ENCODE measurements at places on chromosomes 13 and 19.
A peak's percentile ranks its signal among the peaks of the same experiment; 100 is the strongest.

DNA sequence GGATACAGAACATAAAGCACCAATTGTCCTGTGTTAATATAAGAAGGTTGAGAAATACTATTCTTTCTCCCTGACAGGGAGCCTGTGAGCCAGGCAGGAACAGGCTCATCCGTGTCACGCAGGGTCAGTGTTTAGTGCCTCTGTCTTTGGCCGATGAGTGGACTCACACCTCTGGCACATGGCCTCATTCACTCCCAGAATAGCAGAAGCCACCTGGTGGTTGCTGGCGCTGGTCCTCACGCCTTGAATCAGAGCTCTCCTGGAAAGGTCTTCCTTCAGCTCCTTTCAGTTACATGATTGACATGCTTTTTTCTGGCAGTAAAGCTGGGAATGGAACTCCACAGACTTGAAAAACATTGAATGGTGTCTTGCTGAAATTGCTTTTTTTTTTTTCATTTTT lies 28.1 kb upstream of the SIAH3 start:
- no peak for DNase-seq

DNA sequence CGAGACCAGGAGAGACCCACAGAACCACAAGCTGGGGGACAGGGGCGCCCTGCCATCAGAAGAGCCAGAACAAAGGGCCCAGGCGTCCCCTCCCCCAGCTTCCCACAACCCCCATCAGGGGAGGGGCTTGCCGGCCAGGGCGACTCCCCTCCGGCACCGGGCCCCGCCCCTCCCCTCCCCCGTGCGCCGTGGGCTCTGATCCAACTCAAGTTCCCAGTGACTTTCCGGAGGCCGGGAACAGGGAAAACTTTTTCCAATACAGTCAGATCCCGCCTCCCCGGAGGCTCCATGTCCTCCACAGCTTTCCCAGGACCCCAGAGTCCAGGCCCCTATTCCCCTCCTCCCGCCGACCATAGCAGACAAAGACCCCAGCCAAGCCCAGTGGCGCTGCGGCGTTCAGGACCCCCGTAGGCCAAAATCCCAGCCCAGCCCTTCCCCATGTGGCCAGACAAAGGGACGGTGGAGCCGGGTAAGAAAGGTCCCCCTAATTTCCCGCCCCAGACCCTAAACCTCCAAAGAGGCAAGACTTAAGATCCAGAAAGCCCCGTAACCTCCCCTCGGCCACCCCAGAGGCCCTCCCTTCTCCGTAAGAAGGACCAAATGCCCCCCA lies 673 bp downstream of the TEAD2 start:
- peak; percentile 81 for DNase-seq

DNA sequence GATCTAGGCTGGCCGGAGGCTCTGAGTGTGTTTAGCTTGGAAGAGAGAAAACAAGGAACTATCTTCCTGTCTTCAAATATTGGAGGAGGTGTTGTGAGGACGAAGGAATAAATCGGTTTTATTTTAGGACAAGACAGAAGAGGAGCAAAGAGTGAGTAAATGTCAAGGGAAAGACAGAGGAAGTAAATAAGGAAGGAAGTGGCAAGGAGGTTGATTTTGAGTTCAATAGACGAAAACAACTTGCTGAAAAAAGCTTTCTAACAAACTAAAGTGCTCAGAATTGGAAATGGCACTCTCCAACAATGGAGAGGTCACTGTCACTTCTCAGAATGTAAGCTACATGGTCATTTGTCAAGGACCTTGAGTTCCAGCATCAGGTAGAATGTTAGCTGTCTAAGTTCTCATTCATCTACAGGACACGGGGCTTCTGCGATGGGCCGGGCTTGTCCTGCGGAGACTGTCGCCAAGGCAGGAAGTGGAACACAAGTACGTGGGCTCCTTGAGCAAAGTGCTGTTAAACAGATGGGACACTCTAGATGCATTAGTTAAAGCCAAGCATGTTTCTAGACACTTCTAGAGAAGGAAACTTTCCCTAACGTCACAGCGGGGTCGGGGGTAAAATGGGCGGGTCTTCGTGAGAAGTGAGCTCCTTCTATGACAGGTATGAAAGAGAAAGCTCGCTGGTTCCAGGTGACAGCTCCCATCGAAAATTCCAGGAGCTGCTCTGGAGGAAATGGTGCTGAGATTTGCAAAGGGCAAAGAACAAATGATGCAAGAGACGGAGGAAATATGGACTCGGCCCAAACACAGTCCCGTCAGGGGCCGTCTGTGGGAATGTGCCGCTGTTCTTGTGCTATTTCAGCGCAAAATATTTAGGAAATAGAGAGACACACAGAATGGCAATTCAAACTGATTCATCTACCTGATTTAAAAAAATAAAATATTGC lies 103.9 kb upstream of the UBL3 start:
- DNase-seq = no peak

DNA sequence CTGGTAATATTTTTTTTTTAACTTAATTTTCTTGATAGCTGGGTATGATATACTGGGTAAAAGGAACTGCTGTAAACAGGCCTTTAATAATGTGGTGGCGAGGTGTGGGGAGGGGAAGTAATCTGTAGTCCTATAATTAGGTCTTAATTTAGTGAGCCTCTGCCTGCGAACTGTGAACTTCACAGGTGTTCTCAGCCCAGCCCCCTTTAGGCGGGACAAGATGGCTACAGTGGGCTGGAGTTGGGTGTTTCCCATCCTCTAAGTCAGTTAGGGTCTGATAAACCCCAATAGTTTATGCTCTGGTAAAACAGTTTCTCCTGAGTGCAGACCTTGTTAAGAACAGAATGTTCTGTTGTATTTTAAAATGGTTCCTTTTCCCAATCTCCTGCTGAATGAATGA lies 97.6 kb upstream of the SERP2 start:
- DNase-seq = no peak

DNA sequence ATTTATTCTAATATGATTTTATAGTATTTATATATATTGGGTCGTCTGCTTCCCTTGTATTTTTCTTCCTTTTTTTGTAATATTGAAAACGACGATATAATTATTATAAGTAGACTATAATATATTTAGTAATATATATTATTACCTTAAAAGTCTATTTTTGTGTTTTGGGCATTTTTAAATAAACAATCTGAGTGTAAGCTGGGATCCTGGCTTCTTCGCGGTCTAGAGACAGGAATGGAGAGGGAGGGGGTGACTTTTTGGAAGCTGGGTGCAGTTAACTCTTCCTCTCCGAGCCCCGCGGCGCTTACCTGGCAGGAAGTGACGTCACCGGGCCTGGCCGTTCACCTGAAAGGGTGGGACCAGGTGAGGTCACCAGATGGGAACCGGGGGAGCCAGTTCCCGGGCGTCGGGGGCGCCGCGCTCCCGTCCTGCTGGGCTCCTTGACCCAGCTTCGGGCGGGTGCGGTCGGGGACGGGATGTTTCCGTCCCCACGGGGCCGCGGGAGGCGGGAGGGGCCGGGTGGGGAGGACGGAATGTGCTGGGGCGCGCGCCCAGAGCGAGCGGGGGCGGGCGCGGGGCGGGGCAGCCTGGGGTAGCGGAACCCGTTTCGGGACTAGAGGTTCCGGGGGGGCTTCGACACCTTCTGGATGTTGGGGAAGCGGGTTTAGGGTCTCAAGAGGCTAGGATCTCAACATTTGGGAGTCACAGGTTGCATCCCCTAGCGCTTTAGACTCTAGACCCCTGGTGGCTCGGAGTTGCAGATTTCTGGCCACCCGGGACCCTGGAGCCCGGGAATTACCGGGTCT lies 2.8 kb downstream of the ZFP36 start:
- peak; percentile 75 for DNase-seq

DNA sequence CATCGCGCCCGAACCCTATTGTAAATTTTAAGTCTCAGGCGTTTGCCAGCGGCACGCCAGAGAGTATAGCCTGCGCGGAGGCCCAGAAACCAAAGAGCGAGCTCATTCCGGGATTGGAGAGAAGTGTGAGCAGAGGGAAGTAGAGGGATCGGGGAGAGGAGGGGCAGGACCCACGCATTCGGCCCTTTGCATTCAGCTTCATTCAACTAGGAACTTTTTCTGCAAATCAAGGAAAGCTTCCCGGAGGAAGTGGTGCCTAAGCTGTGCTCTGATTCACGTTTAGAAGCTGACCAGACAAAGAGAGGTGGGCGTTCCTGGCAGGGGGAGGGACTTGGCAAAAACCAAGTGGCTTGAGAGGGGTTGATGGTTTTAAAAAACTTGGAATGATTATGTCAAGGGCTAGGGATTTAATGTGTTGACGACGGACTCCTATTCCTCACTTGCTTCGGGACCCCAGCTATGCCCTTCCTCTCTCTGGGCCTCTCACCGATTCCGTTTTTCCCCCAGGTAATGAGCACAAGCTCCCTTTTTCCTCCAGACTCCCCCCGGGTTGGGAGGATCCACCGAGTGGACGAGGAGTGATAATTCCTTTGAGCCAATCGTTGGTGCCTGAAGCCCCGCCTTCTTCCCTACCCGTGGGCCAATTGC lies 811 bp upstream of the PRMT1 start:
- DNase-seq = peak; percentile 95

- no peak for DNase-seq
Measured at GRCh38 chr19:47741544-47742140, 3.7 kb upstream of the NOP53 start.

DNA sequence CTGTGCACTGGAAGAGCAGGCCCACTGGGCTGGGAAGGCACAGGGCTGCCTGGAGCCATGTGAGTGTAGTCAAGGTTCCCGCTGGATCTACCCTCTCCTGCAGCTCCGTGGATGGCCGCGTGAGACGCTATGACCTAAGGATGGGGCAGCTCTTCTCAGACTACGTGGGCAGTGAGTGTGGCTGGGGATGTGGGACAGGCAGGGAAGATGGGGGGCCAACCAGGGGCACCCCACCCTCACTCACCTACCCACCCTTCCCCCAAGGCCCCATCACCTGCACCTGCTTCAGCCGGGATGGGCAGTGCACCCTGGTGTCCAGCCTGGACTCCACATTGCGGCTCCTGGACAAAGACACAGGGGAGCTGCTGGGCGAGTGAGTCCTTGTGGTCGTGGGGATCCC lies 6.1 kb downstream of the WDR83 start:
- no peak for DNase-seq

- DNase-seq = no peak
Measured at GRCh38 chr13:99991828-99992775, 10.5 kb downstream of the ZIC2 start.

DNA sequence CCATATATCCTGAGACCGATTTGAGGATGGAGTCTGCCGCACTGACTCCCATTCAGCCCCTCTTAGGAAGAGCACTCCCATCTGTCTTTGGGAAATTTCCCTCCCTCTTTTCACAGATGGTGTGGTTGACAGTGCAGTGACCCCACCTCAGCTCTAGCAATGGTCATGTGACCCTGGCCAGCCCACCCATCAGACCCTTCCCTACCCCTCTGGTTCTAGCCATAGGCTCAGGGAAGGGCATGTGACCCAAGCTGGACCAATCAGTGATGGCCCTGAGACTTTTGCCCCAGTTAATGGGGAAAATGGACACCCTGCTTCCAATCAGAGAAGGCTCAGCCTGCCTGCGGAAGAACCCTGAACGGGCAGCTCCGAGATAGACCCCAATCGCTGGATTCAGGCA lies 26.3 kb downstream of the IL12RB1 start:
- no peak for DNase-seq

- DNase-seq = no peak
Measured at GRCh38 chr13:97573011-97573410, 139.0 kb downstream of the RAP2A start.

- peak; percentile 54 for DNase-seq
Measured at GRCh38 chr13:49353908-49354307, 90.0 kb downstream of the CAB39L start.

- DNase-seq = no peak
Measured at GRCh38 chr19:1956868-1957492, 16.0 kb downstream of the CSNK1G2 start.

DNA sequence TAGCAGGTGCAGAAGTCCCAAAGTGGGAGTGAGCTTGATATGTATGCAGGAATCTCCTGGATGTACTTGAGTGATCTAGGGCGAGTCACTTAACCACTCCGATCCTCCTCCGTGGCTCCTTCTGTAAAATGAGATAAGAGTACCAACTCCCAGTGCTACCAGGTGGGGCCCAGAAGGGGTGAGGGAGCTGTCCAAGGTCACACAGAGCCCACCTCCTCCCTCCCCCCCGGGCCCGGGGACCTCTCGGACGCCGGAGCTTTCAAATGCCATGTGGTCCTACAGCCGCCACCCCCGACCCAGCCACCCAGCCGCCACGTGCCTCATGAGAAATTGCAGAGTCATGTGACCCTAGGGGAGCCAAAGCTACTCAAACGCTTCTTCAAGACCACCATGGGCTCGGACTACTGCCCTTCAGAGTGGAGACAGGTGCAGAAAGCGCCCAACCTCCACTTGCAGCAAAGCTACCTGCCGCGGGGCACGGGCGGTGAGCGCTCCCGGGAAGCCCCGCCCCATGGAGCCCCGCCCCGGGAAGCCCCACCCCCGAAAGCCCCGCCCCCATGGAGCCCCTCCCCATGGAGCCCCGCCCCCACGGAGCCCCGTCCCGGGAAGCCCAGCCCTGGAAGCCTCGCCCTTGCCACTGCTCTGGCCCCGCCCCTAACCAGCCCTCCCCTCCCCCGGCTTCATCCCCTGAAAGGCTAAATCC lies 10.1 kb upstream of the ZNF358 start:
- no peak for DNase-seq

DNA sequence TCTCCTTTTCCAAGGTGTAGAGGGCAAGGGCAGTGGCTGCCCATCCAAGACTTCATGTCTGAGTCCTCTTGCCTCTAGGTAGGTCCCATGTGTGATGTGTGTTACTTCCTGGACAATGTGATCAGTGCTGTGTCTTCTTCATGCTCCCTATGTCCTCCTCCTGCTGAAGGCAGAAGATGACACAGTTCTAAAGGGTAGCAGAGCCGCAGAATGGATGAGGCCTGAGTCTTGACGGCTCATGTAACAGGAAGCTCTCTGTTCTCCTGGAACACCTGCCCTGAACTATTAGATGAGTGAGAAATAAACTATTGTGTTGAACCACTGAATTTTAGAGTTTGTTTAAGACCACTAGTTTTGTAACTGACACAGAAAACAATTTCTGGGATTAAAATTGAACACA lies 165.9 kb downstream of the NDFIP2 start:
- no peak for DNase-seq

GRCh38 chr13:33349986-33350826 lies 64.7 kb upstream of the STARD13 start:
- peak; percentile 21 for DNase-seq

DNA sequence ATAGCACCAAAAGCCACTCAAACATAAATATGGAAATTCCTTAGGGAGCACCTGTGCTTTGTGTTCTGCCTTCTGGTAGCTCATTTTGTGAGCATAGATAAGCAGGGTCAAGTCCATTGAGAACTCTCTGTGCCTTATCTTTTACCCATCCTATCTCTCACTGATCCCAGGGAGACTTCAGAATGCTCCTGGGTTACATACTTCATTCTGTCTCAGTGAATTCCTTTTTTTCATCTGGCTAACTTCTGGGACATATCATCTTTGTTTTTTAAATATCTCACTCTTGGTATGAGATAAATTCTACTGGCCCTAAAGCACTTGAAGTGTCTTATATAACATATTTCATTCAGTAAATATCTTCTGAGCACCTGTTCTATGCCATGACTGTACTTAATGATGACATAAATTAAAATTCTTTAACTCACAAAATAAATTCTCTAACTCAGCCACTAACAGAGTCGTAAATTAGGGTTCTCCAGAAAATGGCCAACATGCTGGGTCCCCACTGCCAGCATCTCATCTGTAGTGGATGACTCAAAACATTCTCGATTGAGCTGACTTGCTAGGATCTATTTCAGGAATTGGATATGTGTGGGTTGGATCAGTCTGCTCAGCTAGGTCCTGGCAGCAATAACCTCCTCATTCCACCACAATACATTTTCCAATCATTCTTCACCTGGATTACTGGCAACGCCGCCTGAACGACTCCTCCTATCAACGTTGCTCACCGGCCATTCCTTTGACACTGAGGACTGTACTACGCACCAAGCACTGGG lies 170.2 kb downstream of the FOXO1 start:
- DNase-seq = no peak

GRCh38 chr13:20714563-20715329 lies 11.2 kb downstream of the IL17D start:
- DNase-seq = peak; percentile 93

All from AG10803 (cell line).